ENCODE measurements at places on chromosomes 4 and X.
A peak's percentile ranks its signal among the peaks of the same experiment; 100 is the strongest.

DNA sequence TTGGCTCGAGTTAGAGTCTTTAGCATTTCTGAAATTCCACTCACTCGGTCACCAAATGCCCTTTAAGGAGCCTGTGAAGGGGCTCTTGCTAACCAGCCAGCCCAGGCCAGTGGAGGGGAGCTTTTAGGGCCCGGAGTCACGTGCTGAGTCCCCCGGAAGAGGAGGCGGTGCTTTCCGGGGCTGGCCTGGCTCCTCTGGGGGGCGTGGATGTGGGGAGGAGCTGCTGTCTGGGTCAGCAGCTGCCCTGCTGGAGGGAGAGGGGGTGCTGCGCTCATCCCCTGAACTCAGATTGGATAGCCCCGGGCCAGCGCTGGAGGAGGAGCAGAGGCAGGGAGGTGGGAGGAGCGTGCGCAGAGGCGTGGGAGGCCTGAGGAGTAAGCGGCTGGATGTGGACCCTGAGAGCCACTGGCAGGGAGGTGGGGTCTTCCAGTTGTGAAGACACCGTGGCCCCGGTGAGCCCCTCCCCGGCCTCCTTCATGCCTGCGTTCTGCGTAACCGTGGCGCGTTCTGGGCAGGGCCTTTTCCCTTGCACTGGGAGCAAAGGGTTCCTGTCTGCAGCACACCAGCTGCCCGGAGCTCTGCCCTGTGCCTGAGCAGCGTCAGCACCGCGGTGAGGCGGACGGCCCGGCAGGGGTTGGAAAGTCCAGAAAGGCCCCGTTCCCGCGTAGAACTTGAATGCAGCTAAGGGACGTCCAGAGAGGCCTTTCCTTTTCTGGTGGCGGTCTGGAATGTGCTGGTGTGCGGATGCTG lies 19.7 kb downstream of the MAEA start:
- no peak for DNase-seq

GRCh38 chr4:65670331-65671031 lies at the start of gene EPHA5:
EPHA5 (minus strand) TSS chr4:65670489; CDS start chr4:65669742, 747 bp downstream.
- no peak for DNase-seq

- DNase-seq, result peak; percentile 94
These were observed 4.8 kb upstream of the HGFAC start for GRCh38 chr4:3436798-3437581.

- no peak for DNase-seq
These were observed 120.4 kb downstream of the TMEM164 start for GRCh38 chrX:110123331-110123782.

DNA sequence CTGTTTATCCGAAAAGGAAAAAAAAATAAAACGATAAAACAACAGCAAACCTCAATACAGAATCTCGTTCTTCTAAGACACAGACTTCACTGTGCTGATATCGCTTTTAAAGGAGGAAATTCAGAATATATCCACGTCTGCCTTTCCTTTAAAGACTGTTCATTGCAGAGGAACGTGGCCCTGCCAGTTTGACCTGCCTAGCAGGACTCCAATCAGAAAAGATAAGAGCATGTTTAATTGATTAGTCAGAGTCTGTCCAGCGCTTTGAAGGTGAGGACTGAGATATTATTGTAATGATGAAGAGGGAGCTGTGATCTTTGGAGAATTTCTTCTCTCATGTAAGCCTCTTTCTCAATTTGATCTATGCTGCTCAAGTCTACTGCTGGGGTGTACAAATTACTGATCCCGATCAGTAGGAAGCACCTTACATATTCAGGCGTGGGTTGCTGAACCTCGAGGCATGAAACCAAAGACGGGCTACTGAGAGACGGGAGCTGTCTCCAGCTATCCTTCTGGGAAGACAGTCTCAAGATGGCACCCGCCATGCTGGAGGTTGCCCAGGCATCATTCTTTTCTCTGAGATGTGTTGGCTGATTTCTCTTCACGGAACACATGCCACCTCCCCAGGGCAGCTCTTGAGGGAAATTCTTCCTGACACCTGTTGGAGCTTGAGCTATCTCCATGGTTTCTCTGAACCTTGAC lies 146.1 kb downstream of the SHOX start:
- peak; percentile 58 for DNase-seq

DNA sequence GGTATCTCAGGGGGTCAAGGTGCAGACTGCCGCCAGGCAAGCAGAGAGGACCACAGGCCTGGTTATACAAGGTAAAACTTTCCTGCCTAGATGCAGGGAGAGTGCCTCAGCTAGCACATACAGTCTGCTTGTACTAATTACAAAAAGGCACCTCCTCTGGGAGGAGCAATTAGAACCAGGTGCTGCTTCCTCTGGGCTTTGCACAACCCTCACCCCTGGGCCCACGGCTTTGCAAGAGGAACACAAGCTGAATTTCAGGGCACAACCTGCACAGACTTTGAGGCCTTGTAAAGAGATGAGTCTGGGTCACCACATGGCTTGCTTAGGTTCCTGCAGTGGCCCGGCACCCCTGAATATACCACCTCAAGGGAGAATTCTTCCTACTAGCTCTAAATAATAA lies 9.2 kb upstream of the CITED1 start:
- DNase-seq, result no peak

DNA sequence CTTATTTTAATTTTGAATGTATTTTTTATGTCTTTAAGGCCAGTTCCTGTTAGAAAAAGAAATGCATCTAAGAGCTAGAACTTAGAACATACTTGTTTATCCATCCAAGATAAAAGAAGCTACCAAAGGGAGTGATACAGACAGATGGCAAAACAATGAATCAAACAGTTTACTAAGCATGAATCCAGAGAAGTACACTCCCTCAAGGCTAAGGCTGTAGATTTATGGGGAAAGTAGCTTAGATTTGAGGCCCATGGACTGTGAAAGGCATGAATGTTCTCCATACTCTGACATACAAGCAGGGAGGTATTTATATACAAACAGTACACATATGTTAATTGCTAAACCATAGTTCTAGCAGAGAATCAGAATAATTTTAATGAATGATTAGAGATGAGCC lies 255.3 kb upstream of the NRK start:
- no peak for DNase-seq

DNA sequence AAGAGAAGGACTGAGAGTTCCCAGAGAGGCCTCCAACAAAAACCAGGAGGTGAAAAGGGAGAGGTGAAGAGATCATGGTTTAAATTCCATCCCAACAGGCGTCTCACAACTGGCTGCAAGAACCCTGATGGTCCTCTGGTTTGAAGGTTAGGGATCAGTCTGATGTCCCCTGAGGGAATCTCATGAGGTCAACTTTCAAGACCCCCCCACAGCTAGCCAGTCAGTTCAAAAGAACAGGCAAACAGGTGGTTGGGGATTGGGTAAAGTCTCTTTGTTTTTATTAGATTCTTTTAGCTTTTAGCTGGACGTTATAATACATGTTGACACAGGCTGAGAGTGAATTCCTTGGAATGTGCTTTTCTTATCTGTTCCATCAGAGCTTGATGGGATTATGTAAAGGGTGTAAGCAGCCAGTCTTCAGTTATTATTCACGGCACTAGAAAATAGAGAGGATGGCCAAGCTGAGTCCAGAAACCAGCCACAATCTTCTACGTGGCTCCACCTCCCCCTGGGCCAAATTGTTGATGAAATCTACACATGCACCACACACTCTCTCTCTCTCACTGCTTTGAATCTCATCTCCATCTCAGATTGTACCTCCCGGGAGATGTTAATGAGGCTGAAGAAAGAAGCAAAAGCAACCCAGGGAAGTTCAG lies 20.8 kb downstream of the ENPP6 start:
- DNase-seq, result no peak

DNA sequence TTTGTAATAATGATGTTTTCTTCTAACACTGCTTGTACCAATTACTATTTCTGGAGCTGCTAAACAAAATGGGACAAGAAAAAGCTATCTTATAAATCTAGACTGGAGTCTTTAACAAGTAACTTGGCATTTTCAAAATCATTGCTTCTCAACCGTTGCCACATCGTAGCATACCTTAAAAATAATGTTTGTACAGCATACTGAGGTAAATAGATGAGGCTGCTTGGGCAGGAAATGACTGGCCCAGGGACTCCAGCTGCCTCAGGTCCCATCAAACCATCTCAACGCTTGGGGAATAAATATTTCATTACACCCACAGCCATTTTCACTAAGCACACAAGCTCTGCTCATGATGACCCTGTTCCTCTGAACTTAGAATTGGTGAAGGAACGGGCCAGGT lies 115.1 kb downstream of the SPANXA1 start:
- no peak for DNase-seq

DNA sequence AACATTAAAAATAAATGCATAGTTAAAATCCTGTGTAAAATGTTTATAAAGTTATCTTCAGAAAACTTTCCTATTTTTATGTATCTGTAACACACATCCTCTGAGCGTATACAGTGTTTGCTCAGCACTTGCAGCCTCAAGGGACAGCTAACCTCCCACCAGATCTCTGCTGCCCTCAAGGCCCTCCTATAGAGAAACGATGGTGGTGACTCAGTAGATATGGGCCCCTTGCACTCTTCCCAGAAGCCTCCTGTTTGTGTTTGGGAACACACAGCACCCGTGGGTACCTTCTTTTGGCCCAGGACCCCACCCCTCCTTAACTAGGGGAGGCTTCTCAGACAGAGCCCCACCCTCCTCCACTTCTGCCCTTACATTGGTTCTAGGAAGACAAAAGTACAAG lies 26.7 kb downstream of the PJA1 start:
- DNase-seq, result no peak

DNA sequence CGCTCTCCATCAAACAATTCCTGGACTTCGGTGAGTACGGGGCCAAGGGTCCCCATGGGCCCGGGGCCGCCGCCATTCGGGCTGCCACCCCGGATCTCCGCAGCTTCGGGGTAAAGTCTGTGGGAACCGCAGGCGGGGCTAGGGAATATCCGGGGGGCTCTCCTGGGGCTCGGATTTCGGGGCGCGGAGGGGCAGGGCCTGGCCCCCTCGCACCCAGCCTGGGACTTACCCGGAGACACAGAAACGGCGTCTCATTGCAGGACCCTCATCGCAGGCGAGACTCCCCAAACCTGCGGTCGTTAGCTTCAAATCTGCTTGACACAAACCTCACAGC lies 413 bp downstream of the PDK3 start:
- no peak for DNase-seq

DNA sequence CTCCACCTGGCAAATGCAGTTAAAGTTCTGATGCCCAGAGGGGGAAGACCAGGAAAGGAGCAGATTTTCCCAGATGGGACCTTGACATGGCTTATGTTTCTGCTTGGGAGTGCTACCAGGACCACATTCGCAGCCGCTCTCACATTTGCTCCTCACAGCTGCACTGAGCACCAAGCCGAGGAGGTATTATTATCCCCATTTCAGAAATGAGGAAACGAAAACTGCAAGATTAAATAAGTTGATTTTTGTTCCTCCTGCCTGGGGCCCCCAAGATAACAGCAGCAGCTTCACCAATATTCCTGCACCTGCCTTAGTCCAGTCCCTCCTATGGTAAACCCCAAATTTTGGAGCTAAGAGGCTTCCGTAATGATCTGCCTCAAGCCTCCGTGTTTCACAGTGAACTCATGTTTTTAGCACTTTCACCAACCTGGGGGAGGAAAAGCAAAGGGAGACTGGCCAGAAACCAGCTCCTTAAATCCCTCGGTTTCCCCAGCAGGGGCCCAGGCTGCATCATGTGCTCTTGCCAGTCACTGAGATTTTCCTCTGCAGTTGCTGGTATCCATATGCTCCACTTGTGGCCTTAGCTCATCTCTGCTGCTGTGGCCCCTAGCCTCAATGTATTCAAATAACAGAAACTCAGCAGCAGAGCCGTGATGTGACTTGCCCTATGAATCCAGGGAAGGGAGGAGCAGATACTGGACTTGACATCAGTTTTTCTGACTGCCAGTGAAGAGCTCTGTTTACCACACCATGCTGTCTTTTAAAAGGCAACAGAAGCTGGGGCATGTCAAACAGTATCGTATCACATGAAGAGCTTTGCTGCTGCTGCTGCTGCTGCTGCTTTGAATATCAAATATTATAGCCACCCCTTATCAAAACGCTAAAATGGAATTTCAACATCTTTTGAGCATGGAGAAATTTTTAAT lies 95.5 kb upstream of the KLHL13 start:
- DNase-seq, result no peak

DNA sequence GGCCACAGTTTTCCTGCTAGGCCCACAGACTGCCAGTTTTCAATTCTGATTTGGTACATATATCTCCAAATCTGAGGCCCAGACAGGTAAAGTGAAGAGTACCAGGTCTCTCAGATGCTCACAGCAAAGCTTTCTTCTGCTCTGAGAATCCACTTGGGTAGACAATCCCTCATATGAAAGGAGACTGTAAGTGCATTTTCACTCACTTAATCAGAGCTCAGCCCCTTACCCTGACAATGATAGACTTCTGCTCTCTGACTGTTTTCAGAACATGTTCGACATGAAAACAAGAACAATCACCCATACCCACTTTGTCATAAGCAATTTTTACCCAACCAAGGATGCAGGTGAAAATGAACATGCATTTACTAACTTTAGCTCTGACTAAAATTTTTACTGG lies 7.1 kb downstream of the GPRIN3 start:
- no peak for DNase-seq

DNA sequence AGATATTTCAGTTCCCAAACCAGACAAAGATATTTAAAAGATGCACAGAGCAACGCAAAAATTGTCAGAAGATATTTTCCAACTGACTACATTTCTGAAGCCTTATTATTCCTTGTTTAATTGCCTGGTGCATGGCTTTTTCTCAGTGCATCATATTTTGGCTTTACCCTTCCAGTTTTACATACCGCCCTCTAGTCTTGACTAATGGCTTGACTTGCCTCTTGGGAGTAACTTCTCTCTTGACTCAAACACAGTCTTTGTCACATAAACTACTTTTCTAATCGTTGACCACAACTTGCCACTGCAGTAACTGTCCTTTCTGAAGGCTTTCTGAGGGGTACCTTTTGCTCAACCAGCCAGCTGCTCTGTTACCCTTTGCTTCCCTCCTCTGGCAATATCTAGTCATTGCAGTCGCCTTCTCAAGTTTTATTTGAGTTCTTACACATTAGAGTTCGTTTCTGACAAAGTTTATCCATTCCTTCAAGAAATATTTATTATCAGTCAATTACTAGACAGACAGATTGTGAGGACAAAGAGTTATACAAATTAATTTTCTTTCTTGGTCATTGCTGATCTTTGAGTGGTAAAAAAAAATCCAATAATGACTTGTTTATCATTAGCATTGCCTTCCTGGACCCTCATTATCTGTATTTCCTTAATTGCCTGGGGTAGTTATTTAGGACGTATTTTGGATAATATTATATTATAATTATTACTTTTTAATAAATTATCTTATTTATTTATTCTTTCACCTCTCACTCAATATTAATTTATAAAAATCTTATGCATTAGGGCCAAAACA lies 506.9 kb upstream of the PCDH10 start:
- peak; percentile 52 for DNase-seq

DNA sequence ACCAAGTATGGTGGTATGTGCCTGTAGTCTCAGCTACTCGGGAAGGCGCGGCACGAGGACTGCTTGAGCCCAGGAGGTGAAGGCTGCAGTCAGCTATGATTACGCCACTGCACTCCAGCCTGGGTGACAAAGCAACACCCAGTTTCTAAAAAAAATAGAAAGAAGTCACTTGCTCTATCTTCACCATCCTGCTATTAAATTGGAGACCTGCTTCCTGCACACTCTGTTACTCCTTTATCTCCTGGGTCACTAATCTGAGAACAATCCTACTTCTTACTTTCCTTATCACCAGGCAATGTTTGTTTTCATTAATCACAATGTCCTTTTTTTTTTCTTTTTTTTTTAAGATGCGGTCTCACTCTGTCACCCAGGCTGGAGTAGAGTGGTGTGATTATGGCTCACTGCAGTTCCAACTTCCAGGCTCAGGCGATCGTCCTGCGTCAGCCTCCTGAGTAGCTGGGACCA lies 16.2 kb downstream of the PRKX start:
- DNase-seq, result peak; percentile 22
